ENCODE measurements at places on chromosomes 2 and 18. TPM values are rescaled to one million over a fixed set of nuclear protein-coding genes. Genes with fewer than 3 reads are reported as not detected.

MARCHF4 gene
- total RNA-seq: not detected

DNA sequence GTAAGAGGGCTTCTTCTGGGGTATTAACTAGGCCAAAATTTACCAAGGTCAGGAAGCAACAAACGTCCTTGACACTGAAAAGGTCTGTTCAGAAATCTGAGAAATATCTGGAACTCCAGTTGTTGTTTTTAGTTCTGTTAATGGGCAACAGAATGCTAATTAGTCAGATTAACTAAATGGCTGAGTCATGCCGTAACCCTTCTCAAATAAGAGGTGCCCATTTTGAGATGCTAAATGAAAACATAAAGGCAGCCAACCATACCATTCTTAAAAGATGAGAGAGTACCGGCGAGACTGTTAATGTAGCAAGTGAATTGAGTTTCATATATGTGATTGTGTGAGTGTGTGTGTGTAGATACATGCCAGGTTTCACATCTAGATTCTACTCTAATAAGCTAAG, 147.9 kb upstream of the GAREM1 start:
- no peak overlapping the region for H3K4me3 ChIP-seq
- H3K27me3 ChIP-seq: no peaks in the 10 kb centered on the region

DNA sequence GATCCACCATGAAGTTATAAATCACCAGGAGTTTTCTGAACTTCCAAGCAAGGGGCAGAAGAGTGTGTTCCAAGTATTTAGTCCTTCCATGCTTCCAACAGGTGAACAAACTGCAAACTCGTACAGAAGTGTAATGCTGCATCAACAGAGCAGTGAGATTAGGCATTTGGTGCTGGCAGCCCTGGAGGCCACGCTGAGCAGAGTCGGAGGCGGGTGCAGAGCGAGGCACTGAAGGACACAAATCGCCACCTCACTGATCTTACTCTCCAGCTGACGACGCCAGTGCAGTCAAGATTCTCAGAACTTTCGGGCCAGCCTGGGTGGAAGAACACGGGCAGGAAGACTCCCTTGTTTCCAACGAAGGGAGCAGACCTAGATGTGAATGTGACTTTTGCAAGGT, 39.2 kb downstream of the SERPINE2 start:
- H3K27ac ChIP-seq: peak overlapping the region; percentile 30
- peak overlapping the region; percentile 12 for H3K4me3 ChIP-seq
- H3K36me3 ChIP-seq: no peaks in the 10 kb centered on the region
- H3K27me3 ChIP-seq: no peaks in the 10 kb centered on the region

- no peaks in the 10 kb centered on the region for H3K27me3 ChIP-seq
- DNase-seq: no peak
- H3K27ac ChIP-seq: no peak overlapping the region
- no peak overlapping the region for H3K4me3 ChIP-seq
These were observed 25.5 kb upstream of the CEP68 start for GRCh38 chr2:65030476-65031332.

SLC5A6 gene
- total RNA-seq: 18.9 TPM

DNA sequence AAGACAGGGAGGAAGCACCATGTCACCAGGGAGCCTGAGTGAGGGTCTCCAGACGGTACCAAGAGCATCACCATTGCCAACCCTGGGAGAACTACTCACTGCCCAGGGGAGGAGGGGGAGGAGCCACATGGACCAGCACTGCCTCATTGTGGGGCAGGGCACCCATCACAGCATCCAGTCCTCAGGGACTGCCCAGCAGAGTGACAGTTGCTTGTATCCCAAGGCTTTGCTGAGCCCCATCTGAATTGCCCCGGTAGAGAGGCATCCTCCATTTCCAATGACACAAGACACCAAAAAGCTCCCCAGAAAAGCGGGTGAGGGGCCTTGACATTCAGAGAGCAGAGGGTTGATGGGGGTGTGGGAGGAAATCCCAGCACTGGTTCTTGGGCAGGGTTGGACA, 6.8 kb upstream of the CIB4 start:
- no peaks in the 10 kb centered on the region for H3K36me3 ChIP-seq
- no peaks in the 10 kb centered on the region for H3K27me3 ChIP-seq
- no peak overlapping the region for H3K27ac ChIP-seq
- no peaks in the 10 kb centered on the region for H3K4me1 ChIP-seq
- DNase-seq: no peak
- H3K4me3 ChIP-seq: no peak overlapping the region

DNA sequence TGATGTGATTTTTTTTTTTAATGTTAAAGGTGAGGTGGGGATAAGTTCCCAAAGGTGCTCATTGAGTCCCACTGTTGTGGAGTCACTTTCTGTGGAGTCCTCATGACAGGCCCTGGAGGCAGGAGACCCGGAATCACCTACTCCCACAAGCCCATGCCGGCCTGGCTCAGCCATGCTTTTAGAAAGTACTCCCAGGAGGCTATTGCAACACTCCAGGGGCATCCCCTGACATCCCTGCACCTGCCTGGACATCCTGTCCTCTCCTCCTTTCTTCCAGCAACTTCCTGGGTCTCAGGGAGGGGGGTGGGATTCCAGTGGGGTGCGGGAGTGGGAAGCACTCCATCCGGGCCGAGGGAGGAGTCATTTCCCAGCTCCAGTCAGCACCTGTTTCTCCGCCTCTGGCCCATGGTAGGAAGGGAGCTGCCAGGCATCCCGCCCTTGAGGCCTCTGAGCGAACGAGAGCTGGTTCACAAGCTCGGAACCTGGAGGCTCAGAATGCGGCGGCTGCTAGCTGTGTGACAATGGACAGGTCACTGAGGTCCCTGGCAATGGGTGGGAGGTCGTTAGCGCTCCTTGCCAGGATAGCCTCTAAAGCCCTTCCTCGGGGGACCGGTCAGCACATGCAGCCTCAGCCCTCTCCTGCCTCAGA, 163.9 kb upstream of the ID2 start:
- H3K27ac ChIP-seq: no peak overlapping the region
- no peaks in the 10 kb centered on the region for H3K27me3 ChIP-seq
- no peaks in the 10 kb centered on the region for H3K36me3 ChIP-seq
- no peak for DNase-seq
- no peaks in the 10 kb centered on the region for H3K4me1 ChIP-seq

RUFY4 gene
- not detected for total RNA-seq

GRCh38 chr2:33589444-33589843, 9.7 kb downstream of the FAM98A start:
- H3K27me3 ChIP-seq: no peaks in the 10 kb centered on the region
- DNase-seq: no peak
- no peak overlapping the region for H3K4me3 ChIP-seq
- peaks cover 42% of the 10 kb centered on the region for H3K4me1 ChIP-seq

SGPP2 gene
- 0.06 TPM for total RNA-seq

SLC5A7 gene
- total RNA-seq: not detected

SERPINB10 gene
- total RNA-seq: not detected

SLC4A3 gene
- 0.93 TPM for total RNA-seq

EMILIN1 gene
- 9.7 TPM for total RNA-seq

GRCh38 chr18:79912994-79913831, 38.2 kb downstream of the SLC66A2 start:
- DNase-seq: no peak
- peak overlapping the region; percentile 53 for H3K27ac ChIP-seq
- no peaks in the 10 kb centered on the region for H3K27me3 ChIP-seq
- H3K4me1 ChIP-seq: peaks cover 4% of the 10 kb centered on the region

GALNT3 gene
- not detected for total RNA-seq
